Left renal cortex interstitium (tissue), 4 donors: ENCODE measurements at places on chromosomes 5 and 9.

GRCh38 chr5:80141147-80141671 is 106.1 kb downstream of the THBS4 start:
- no peak for DNase-seq

DNA sequence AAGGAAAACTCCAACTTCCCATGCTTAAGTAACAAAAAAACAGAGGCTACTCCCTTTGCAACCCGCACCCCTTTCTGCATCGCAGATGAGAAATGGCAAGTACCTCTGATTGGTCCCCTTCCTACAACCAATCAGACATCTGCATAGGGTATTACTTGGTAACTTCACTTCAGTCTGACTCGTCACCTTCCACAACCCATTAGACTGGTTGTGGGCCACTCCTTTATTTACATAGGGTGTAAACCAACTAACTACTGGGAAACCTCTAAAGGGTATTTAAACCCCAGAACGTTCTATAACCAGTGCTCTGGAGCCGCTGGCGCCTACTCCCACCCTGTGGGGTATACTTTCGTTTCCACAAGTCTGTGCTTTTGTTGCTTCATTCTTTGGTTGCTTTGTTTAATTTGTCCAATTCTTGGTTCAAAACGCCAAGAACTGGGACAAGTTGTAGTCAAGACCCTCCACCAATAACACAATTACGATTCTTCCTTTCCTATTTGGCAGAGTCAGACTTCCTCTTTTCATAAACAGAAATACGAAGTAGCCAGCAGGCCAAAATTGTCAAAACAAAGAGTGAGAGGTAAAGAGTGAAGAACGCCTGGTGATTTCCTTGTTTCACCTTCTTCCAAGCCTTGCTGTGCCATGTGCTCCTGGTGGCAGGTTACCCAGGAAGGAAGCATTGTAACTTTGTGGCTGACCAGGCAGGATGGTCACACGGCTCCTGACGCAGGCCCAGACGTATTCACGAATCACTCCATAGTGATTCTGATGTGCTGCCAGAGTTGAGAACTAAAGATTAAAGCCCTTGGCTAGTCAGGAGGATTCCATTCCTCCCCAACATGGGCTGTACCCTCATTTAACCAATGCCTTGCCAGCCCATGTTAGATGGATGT is 477.4 kb downstream of the ARHGEF28 start:
- no peak for DNase-seq

GRCh38 chr5:136226401-136226800 is 33.4 kb upstream of the SMIM32 start:
- no peak for DNase-seq

DNA sequence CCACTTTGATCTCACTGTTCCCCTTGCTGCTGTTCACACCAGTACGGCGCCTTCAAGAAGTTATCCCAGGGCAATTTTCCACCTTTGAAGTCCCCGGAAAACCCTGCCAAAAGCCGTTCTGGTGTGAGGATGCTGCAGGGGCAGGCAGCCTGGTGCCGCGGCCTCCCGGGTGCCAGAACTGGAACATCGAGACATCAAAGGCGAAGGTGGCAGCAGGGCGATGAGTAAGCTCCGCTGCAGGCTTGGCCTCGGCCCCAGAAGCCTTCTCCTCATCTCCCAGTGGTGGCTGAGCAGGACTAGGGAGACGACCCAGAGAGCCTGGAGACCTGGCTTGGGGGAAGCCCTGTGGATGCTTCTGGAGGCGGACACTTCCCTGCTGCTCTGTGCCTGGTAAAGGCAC is 115.3 kb upstream of the MSX2 start:
- no peak for DNase-seq

GRCh38 chr5:170067574-170068170 is 38.0 kb upstream of the FOXI1 start:
- no peak for DNase-seq

DNA sequence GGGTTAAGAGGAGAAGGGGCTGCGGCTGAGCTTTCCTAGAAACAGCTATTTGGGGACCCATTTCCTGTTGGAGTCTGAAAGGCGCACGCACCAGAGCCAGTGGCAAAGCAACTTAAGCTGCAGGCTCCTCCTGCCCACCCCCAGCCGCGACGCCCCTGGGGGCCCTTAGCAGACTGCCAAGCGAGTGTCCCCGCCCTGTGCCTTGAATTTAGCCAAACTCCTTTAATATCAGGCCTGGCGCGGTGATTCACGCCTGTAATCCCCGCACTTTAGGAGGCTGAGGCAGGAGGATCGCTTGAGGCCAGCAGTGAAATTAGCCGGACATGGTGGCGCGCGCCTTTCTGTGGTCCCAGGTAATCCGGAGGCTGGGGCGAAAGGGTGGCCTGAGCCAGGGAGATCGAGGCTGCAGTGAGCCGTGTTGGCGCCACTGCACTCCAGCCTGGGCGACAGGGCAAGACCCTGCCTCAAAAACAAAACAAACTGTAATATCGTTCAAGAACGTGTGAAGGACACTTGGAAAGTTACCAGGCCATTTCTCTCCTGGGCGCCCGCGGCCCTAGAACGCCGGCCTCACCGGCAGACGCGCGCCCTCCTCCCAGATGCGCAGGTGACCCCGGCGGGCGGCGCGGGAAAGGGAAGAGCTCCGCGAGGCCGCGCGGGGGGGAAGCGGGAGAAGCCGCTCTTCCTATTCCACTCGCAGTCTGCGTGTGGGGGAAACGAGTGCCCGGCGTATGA is 1.0 kb upstream of the F2R start:
- DNase-seq = no peak

DNA sequence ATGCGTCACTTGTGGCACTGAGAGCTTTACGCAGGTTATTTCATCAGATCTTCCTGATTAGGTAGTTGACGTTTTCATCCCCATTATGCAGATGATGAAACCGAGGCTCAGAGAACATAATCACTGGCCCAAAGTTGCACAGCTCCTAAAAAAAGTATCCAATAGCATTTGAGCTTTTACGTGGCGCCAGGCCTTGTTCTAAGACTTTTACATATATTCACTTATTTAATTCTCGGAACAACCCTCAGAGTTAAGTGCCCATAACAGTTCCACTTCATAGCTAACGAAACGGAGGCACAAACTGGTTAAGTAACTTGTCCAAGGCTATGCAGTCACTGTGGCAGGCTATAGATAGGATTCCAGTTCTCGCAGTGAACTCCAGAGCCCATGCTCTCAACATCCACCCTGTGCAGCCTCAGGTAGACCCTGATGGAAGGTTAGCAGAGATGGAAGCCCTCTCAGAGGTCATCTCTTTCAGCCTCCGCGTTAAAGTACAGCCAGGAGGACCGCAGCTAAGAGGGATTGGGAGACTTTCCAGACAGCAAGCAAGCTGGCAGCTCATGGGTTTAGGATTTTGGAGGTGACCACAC is 39.3 kb downstream of the AMBP start:
- DNase-seq = no peak

DNA sequence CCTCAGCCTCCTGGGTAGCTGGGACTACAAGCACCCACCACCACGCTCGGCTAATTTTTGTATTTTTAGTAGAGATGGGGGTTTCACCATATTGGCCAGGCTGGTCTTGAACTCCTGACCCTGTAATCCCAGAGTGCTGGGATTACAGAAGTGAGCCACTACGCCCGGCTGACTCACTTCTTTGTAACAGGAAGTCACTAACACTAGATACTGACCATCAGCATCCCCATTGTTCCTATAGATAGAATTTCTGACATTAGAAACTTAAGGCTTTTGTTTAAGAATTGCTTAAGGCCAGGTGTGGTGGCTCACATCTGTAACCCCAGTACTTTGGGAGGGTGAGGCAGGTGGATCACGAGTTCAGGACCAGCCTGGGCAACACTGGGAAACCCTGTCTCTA is 42.2 kb downstream of the LEAP2 start:
- DNase-seq = no peak

DNA sequence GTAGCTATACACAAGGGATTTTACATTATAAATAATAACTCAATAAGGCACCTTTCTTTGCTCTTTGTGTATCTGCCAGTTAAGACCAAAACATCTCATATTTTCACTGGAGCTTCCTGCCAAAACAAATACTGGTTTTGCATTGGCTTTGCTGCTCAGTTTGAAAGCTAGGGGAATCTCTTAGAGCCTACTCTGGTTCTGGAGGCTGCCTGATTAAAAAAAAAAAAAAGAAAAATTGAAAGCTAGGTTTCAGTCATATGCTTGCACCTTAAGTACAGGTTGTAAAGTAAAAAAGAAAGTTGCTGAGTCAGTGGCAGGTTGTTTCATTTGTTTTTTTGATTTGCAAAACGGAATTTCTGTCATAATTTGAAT is 2.3 kb downstream of the DENND4C start:
- no peak for DNase-seq

GRCh38 chr9:70683841-70684240 is 269.4 kb upstream of the KLF9 start:
- DNase-seq = no peak

- no peak for DNase-seq
Measured at GRCh38 chr9:112884101-112884500, 6.6 kb downstream of the SLC46A2 start.

- no peak for DNase-seq
Measured at GRCh38 chr9:111783424-111783823, 11.3 kb downstream of the SHOC1 start.

GRCh38 chr9:17665450-17665849 is 86.6 kb downstream of the SH3GL2 start:
- DNase-seq = no peak

GRCh38 chr5:174352681-174353080 is 307.2 kb downstream of the NSG2 start:
- DNase-seq = no peak

DNA sequence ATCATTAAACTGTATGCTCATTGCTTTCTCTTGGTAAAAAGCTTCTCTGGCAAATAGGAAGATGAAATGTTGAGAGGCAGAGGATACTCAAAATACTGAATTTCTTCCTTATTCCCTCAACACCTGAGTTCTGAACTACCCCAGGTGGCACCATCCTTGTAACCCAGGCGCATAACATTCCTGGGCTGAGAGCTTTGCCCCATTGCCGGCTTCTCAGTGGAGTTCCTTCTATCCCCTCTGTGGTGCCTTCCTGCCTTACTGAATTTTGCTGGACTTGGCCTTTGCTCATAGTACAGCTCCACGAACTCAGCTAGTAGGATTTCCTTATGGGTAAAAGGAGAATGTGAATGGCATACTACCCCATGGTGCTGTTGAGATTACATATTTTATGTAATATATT is 54.7 kb downstream of the BASP1 start:
- no peak for DNase-seq

GRCh38 chr9:99221266-99221620 is 499 bp downstream of the ALG2 start:
- DNase-seq = no peak

DNA sequence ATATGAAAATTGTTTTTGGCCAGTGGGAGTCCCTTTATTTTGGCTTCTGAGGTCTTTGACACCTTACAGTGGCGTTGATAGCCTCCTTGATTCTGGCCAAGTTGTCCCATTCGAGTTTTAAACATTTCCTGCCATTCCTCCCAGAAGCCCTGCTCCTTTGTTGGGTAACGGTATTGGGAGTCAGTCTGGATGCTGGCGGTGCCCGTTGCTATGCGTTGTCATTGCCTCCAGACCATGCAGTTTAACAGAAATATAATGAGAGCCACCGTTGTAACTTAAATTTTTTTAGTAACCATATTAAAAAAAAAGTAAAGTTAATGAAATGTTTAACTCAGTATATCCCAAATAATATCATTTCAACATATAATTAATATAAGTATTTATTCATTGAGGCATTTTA is 35.0 kb downstream of the GALNT12 start:
- no peak for DNase-seq

DNA sequence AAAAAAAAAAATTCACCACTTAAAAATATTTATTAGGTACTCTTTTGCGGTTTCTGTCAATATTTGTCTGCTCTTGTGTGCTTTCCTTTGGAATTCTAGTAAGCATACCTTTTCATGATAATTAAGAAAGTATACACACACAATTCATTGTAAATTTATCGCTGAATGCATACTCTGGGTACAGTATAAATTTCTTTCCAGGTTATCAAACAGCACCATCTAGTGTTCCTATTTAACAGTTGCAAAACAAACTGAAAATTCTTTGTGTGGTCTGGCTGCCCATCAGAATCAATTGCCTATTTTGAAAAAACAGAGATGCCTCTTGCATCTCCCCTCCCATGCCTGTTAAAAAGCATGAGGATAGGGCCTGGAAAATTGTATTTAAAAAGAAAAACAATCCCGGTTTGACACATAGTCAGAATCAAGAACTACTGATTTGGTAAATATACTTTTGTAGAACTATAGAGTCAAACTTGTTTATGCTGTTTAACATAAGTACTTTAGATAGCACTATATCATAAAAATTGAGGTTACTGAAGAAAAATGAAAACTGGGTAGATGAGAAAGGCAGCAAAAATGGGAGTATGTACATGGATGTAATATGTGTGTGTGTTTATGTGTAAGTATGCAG is 16.2 kb downstream of the PGGT1B start:
- DNase-seq = peak; percentile 20

DNA sequence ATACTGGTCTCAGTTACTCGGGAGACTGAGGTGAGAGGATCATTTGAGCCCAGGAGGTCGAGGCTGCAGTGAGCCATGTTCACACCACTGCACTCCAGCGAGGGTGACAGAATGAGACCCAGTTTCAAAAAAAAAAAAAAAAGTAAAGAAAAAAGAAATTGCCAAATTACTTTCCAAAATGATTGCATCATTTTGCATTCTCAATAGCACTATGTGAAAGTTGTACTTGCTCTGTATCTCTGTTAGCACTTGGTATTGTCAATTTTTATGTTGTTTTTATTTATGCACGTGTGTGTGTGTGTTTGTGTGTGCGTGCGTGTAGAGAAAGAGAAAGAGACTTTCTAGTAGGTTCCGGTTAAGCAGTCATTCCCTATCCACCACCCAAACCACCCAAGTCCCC is 328.4 kb downstream of the RAB3C start:
- no peak for DNase-seq

- DNase-seq = no peak
Measured at GRCh38 chr9:138043061-138043410, 165.5 kb downstream of the CACNA1B start.

GRCh38 chr5:117759849-117760499 is 1185.4 kb upstream of the SEMA6A start:
- no peak for DNase-seq

DNA sequence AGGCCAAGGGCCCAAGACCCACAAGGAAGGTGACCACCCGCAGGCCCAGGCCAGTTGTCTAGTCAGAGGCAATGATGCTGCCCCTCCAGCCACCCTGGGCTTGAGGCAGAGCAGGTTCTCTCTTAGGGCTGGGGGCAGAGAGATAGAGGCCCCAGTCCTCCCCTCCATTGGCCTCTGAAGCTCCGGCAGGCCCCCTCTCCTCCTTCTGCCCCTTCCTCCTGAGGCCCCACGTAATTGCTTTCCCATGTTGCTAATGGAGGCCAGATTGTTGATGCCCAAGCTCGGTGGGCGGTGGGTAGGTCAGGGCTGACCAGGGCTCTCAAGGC is 26.6 kb upstream of the ENHO start:
- DNase-seq = no peak

DNA sequence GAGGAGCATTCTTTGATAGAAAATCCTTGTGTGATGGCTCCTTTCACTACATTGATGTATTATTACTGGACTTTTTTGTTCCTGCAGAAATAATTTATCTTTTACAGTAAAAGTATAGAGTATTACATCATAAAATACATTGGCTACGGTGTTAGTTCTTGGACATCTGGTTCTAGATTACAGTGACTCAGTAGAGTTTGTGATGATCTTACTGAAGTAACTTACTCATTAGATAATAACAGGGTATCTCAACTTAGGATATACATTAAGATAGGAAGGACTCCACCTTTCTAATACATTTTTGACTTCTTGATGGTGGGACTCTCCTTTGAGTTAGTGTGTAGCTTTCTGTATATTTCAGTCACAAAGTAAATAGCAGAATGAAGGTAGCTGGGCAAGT is 59.1 kb downstream of the ZNF462 start:
- no peak for DNase-seq

GRCh38 chr5:73564018-73564417 is 1.4 kb downstream of the ANKRA2 start:
- DNase-seq = no peak
